ENCODE measurements at places on chromosomes 5 and 9.

GRCh38 chr5:127203818-127204217 is 86.8 kb upstream of the MEGF10 start:
- DNase-seq: no peak

DNA sequence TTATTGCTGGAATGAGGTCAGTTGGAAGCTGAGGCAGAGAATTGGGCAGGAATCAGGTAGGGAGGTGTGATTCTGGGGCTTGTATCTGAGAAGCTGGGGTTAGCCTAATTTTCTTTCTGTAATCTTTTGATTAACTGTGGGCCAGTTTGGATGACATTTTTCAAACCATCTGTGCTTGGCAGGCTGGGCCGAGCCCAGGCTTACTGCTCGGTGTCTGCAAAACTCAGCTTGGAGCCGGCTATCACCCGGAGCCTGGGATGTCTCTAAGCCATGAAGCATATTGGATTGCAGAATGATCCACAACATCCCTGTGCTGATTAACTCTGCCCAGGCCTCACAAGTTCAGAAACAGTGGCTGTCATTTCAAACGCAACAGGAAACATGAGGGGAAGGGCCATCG is 26.5 kb downstream of the KCNMB1 start:
- DNase-seq: no peak

GRCh38 chr9:26937816-26938371 is 9.1 kb downstream of the PLAA start:
- DNase-seq: no peak

DNA sequence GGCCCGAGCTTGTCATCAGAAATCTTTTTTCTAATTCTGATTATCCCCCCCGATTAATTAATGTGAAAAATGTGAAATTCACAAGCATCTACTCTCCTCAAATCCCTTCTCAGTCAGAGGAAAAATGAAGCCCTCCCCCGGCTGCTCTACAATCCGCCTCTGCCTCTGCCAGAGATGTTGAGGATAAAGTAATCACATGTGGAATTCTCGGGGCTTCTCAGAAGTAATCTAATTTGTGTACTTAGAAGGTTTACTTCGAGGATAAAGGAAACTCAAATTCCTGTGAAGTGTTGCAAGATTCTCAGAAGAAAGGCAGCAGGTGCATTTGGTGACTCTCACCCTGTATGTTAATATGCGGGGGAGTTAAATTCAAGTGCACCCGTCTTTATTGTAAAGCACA is 726.1 kb upstream of the ADAMTS16 start:
- peak; percentile 6 for DNase-seq

GRCh38 chr9:97969014-97969413 is 14.1 kb upstream of the ANP32B start:
- DNase-seq: no peak
